ENCODE measurements at places on chromosomes 16 and 17.

GRCh38 chr16:11308493-11309283 is 27.6 kb upstream of the PRM1 start:
- DNase-seq, result no peak

- DNase-seq, result no peak
Observed at GRCh38 chr17:81608605-81609004, 28.3 kb downstream of the NPLOC4 start.

DNA sequence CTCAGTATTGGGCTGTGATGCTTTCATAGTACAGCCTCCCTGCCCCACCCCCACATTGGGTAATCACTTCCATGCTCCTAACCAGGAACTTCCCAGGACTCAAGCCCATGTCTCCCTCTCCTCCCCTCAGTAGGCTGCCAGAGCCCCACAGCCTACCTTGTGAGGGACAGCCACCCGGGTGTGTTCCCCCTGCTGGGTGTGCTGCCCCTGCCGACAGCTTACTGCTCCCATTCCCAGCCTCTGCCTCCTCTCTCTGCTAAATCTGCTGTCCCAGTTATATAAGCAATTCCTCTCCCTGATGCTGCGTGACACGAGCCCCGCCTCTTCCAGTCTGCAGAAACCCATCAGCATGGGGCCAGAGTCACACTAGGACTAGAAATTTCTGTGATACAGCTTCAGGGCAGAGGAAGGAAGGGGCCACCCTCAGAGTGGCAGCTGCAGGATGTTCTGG is at the start of gene RSKR:
Gene RSKR, minus strand, starts transcription at position 255 of the 451 bp plus-strand sequence. Its CDS starts 24 bp downstream, at position 231.
- no peak for DNase-seq

DNA sequence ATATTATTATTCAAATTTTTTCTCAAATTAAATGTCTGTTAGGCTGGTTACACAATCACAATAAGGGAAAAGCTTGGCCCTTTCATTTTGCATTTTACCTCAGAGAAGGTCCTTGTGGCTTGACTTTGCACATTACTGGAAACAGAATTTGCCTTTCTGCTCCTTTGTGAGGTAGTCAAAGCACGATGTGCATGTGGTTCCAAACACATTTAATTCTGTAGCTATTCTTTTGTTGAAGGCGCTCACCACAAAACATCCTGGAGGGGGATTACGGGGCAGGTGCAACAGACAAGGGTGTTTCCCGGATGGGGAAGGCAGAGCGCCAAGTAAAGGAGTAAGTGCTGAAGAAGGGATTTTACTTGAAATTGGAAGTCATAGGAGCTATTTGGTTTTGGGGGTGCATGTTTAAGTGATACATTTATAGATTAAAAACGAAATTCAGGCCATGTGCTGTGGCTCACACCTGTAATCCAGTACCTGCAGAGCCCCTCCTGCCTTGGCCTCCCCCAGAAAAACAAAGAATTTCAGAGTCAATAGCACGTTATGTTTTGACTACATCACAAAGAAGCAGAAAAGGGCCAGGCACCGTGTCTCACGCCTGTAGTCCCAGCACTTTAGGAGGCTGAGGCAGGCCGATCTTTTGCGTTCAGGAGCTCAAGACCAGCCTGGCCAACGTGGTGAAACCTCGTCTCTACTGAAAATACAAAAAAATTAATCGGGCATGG is 31.2 kb upstream of the TENT4B start:
- DNase-seq, result no peak

DNA sequence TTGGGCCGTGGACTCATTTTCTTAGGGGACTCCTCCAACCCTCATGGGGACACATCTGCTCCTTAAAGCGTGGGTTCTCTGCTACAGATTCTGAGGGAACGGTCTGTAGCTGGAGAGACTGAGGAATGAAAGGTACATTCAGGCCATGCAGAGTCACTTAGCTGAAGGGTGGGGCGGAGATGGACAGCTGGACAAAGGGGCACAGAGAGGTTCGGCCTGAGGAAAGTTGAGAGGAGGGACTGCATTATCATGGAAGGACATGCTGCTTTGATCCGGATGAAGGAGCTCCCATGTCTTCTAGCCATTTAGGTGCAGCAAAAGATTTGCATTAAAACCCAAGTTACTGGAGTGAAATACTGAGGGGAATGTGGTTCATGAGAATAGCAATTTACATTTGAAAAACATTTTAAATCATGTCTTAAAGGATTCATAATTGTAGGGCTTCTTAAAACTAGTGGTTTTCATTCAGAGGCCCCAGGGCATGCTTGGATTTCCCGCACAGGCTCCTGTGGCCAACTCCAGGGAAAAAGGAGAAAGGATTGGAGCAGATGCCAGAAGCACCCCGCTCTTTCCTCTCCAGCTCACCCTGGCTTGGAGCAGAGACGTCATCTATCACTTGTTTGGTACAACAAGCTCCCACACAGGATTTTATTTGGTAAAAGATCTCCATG is 54.2 kb downstream of the CDRT4 start:
- no peak for DNase-seq

DNA sequence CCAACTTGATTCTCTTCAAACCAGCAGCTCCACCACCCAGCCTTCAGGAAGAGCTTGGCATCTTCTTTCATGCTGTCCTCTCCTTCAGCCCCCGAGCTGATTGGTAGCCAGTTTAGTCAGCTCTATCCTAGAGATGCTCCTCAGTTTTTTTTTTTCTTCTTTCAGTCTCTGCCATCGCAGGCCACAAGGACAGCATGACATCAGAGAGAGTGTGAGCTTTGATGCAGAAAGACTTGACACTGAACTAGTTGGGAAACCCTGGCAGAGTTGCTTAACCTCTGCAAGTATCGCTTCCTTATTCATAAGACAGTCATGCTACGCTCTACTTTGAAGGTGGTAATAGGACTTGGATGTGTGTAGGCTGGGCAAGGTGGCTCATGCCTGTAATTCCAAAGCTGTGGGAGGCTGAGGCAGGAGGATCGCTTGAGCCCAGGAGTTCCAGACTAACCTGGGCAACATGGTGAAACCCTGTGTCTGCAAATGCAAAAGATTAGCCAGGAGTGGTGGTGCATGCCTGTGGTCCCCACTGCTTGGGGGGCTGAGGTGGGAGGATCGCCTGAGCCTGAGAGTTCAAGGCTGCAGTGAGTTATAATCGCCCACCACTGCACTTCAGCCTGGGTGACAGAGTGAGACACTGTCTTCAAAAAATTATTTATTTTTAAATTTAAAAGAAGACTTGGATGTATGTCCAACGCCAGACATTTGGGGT is 2.6 kb downstream of the CD300LB start:
- no peak for DNase-seq

- no peak for DNase-seq
Observed at GRCh38 chr17:77153999-77154586, 13.3 kb downstream of the SEC14L1 start.

DNA sequence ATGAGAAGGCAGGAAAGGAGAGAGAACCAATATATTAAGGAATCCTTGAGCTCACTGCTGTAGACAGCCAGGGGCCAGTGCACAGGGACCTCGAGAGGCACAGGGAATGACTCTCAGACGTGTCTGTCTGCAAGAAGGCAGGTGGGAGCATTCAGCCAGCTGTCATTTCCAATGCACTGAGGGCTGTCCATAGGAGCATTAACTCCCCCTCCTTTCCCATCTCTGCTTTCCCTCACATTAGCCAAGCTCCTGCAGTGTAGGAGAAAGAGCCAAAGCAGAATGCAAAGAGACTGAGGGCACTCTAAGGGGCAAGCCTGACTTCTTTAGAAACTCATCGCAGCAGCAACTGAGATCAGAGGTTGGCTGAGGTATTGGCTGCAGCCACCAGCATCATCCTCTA is 218.3 kb downstream of the CDH13 start:
- no peak for DNase-seq

DNA sequence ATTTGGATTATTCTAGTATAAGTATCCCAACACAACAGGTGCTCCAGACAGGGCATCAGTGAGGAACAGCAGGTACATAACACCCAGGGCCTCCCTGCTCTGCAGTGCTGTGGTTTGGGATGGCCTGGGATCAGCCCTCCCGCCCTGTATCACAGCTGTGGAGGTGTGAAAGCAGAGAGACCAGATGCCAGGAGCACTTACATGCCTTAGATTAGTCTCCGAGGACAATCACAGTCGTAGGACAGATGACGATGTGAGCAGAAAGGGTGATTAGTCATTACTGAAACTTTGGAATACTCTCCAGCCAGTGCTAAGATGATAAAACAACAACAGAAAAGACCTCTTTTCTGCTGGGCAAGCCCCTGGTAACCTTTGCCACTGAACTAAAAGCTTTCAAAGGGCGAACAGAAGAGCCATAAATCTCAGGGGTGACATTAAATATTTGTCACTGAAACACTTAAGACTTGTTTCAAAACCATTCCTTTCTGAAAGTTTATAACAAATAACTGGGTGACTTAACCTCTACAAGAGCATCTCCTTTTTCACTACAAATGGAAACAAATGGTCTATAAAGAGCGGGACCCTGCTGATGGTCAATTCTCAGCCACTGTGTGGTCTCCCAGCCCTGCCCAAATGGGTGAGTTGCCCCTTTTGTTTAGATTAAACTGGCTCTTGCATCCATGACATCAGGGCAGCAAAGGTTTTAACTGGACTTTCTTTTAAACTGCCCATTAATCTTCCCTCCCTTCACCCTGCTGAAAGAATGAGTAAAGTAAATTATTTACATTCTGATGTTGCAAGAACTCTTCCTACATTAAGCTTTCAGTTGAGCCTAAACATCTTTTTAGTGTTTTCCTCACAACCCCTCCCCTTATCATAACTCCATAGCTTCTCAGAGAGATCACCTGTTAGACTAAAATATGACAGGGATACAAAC is 183.1 kb upstream of the COX10 start:
- DNase-seq, result no peak

GRCh38 chr16:31876951-31877828 is 3.6 kb downstream of the ZNF267 start:
- DNase-seq, result no peak

GRCh38 chr16:13062219-13062618 is 160.8 kb downstream of the SHISA9 start:
- DNase-seq, result no peak

- no peak for DNase-seq
Observed at GRCh38 chr16:85902366-85903155, 3.6 kb downstream of the IRF8 start.

DNA sequence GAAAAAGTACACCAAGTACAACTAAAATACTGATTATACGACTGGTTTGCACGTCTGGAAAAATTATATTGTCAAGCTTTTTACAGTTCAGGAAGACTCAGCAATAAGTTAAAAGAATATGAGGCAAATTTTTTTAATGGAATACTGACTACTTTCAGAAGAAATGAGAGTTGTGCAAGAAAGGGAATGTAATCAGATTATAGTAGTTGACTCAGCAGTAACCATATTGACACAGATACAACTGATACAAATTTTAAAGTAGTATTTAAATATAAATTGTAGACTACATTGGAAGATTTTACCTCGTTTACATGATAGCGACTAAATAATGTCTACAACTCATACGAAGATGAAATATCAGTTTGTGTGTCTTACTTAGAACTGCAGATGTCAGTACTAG is 16.7 kb downstream of the ASGR2 start:
- DNase-seq, result no peak

DNA sequence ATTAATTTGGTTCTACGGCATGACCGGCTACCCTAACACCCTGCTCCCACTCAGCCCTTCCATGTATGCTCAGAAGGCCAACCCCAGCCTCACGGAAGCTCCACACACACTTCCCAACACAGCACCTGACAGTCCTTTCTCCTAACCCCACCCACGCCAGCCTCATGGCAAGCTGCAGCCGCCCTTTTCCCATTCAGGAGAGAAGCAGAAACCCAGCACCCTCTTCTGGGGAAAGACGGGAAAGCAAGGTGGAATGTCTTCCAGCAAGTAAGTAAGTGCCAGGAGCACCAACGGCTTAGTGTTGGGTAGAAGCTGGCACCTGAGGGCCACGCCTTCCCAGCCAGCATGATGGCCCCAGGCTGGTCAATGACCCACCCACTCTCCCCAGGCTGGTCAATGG is 32.1 kb downstream of the ABR start:
- no peak for DNase-seq
